Cortex of kidney (tissue), 1 donor: ENCODE measurements at places on chromosomes 6 and 20.

- DNase-seq, result no peak
These were observed 24.9 kb upstream of the SLC2A12 start for GRCh38 chr6:134077301-134077700.

GRCh38 chr20:22584522-22584921 lies at the start of gene FOXA2:
Gene FOXA2, minus strand, starts transcription at chr20:22584572. Its CDS starts 294 bp downstream, at chr20:22584278.
- DNase-seq, result no peak

GRCh38 chr6:130870179-130870880 lies 43.1 kb downstream of the SMLR1 start:
- DNase-seq, result no peak

- no peak for DNase-seq
These were observed 5.5 kb upstream of the TFAP2D start for GRCh38 chr6:50707652-50708300.

DNA sequence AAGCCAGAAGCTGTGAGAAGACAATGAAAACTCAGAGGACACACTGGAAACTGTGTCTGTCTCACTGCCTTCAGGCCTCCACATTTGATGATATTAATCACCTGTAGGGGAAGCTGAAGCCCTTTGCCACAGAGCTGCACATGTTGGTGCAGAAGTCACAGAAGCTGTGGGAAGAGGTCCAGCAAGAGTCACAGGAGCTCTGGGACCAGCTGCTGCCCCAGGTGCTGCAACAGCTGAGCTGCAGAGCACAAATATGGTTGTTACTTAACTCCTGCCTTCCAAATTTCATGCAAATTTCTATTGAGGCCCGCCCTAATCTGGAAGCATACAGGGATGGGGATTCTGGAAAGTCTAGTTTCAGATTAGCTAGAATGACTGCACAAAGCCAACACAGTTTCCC lies 169.3 kb downstream of the OGFRL1 start:
- no peak for DNase-seq
